ENCODE measurements at places on chromosomes 6 and 20.

- no peak for DNase-seq
Observed at GRCh38 chr6:5095236-5095635, 10.1 kb downstream of the PPP1R3G start.

GRCh38 chr6:163513570-163514166 lies 99.2 kb downstream of the QKI start:
- DNase-seq, result no peak

DNA sequence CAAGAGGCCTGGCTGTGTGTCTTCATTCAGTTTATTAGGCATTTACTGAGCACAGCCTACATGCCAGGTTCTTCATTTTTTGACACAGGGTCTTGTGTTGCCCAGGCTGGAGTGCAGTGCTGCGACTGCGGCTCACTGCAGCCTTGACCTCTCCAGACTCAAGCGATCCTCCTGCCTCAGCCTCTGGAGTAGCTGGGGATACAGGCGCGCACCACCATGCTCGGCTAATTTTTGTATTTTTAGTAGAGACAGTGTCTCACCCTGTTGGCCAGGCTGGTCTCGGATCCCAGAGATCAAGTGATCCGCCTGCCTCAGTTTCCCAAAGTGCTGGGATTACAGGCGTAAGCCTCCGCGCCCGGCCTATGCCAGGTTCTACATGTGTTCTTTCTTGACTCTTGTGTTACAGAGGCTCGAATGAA lies 601 bp upstream of the ATRN start:
- no peak for DNase-seq

GRCh38 chr20:45523821-45524220 lies 8.4 kb upstream of the SPINT3 start:
- no peak for DNase-seq

DNA sequence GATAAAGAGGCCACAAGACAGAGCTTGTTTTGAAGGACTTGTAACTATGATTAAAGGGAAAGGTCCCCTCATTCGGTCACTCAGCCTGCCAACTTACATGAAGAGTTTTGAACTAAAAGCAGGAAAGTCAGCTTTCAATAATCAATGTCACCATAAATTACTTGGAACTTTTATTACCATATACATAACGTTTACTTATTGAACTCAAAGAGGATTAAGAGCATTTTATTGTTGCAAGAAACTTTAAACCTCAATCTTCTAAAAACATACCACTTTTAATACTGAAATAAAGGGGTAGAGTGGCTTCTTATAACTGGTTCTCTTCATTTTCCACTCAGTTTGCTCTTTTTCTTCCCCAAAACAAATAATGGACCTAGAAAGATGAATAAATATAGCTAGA lies 65.1 kb downstream of the CNKSR3 start:
- no peak for DNase-seq

GRCh38 chr6:138724015-138724414 lies 49.6 kb upstream of the CCDC28A start:
- no peak for DNase-seq

DNA sequence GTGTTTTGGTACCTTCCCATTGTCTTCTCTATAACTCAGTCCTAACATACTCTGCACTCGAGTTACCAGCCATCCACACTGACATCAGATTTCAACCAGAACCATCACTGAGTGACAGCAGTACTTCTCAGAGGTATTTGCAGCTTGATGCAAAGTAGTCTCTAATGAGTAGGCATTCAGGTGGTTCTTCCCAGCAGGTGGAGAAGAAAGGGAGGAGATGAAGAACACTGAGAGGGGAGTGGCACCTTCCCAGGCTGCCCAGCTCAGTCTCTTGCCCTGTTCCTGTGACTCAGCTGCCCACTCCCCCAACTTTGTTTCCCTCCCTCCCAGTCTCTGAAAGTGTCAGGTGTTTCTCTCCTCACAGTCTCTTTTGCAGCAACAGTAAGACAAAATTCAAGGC lies 38.7 kb upstream of the SMIM28 start:
- DNase-seq, result no peak

DNA sequence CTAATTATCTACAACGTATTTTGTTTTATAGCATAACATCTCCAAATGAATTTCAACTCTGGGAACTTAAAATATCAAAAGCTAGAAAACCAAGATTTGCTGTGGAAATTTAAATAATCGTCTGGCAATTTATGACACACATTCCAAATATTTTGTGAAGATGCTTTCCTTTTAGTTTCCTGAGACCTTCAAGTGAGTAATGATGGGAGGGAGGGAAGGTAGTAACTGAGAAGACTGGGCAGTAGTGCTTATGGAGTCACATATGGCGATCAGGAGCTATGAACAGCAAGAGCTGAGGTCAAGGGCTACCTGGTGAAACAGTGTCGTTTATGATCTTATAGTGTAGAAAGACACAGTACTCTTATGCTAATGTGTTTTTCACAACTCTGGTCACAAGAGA lies 178.2 kb upstream of the THEMIS start:
- DNase-seq, result no peak

DNA sequence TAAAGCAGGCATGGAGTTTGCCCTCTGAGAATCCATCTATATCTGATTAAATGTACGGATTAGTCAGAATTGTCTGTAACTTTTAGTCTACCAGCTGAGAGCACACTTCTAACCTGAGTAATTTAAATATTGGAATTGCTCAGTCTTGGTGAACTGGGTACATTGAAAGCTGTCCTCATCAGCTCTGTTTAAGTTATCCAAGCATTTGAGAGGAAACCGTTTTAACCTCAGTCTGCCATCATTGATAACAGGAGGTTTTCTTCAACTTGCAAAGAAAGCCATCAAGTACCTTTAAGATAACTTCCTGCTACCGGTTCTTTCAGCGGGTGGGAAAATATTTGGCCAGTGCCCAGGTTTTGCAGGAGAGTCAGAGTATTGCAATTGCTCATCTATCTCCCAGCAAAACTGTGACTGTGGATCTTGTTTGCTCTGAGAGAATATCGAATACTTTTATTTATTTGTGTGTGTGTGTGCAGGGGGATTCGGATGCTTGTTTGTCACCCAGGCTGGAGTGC lies 31.1 kb upstream of the F13A1 start:
- no peak for DNase-seq

DNA sequence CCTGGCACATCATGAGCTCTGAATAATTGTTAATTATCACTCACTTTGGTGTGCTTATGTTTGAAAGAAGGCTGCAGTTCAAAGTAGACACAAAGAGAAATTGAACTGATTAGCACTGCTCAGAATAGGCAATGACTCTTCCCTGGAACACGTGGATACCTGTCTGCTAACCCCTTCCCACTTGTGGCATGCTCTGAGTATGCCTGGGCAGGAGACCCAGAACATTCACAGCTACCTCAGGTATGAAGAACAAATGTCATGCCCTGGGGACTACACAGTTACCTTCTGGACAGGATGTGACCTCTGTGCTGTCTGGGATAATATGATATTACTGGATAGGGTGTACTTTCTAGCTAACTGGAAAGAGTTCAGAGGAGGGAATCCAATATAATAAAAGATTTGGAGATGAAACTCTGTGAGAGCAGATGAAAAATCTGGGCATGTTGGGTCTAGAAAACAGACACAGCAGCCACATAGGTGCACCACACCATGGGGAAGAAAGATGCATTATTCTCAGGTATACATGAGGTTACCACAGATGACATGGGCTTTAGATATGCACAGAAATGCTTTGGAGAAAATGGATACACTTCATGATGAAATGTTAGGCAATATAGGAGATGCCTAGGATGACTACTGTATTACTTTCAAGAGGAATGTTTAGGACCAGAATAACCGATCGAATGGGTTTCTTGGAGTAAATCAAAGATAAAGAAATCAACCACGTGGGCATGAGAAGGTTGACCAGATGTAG lies 324.2 kb upstream of the PREP start:
- DNase-seq, result no peak

- DNase-seq, result no peak
Observed at GRCh38 chr6:140494321-140495108, 1120.1 kb upstream of the CITED2 start.

- peak; percentile 59 for DNase-seq
Observed at GRCh38 chr20:35207950-35208611, 18.4 kb upstream of the MMP24 start.

DNA sequence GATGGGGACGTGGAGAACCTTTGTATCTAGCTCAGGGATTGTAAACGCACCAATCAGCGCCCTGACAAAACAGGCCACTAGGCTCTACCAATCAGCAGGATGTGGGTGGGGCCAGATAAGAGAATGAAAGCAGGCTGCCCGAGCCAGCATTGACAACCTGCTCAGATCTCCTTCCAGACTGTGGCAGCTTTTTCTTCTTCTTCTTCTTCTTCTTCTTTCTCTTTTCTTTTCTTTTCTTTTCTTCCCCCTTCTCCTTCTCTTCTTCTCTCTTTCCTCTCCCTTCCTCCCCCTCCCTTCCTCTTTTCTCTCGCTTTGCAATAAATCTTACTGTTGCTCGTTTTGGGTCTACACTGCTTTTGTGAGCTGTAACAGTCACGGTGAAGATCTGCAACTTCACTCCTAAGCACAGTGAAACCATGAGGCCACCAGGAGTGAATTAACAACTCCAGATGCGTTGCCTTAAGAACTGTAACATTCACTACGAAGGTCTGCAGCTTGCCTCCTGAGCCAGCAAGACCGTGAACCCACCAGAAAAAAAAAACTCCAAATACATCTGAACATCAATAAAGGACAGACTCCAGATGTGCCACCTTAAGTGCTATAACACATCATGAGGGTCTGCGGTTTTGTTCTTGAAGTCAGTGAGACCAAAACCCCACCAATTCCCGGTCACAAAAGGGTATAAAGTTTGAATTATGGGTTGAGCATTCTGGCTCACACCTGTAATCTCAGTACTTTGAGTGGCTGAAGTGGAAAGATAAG lies 19.6 kb upstream of the SERPINB1 start:
- DNase-seq, result no peak

- no peak for DNase-seq
Observed at GRCh38 chr6:108361312-108361932, 66.6 kb downstream of the AFG1L start.

DNA sequence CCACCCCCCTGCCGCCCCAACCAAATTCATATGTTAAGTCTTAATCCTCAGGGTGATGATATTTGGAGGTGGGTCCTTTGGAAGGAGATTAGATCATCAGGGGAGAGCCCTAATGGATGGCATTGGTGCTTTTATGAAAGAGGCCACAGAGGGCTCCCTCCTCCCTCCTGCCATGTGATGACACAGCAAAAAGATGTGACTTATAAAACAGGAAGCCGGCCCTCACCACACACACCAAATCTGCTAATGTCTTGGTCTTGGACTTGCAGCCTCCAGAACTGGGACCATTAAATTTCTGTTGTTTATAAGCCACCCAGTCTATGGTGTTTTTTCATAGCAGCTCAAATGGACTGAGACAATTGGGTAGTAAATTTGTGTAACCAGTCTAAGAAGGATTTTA lies 176.3 kb downstream of the ADGRG6 start:
- DNase-seq, result no peak

DNA sequence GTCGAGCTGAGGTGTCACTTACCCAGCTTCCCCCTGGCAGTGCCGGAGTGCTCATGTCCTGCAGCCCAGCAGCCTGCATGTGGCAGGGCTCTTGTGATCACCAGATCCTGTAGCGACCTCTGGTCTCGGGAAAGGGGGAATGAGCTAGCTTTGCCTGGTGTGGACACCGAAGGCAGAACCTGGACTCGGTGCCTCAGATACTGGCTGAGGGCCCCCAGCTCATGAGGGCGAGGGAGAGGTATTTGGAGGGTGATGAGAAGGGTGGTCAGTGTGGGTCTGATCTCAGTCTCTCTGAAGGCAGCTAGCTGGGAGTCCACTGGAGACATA lies 26.3 kb downstream of the SUN5 start:
- DNase-seq, result no peak

GRCh38 chr6:147793871-147794643 lies 285.6 kb downstream of the SAMD5 start:
- DNase-seq, result no peak

GRCh38 chr6:127100510-127101140 lies 17.8 kb upstream of the RSPO3 start:
- no peak for DNase-seq

- no peak for DNase-seq
Observed at GRCh38 chr6:3258201-3258600, 546 bp upstream of the PSMG4 start.

DNA sequence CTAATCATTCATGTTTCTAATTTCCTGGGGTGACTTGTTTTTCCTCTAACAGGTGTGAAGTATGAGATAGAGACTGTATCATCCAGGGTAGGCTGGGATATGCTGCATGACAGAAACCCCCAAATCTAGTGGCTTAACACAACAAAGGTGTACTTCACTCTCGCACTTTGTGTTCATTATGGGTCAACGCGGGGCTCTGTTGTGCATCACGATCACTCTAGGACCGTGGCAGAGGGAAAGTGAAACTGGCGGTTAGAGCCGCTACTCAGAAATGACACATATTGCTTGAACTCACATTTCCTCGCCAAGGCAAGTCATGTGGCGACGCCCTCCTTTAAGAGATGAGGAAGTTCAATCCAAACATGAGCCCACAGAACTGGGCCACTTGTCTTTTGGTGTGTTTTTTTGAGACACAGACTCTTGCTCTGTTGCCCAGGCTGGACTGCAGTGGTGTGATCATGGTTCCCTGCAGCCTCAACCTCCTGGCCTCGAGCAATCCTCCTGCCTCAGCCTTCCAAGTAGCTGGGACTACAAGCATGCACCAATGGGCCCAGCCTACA lies 41.3 kb downstream of the PCNA start:
- DNase-seq, result no peak

DNA sequence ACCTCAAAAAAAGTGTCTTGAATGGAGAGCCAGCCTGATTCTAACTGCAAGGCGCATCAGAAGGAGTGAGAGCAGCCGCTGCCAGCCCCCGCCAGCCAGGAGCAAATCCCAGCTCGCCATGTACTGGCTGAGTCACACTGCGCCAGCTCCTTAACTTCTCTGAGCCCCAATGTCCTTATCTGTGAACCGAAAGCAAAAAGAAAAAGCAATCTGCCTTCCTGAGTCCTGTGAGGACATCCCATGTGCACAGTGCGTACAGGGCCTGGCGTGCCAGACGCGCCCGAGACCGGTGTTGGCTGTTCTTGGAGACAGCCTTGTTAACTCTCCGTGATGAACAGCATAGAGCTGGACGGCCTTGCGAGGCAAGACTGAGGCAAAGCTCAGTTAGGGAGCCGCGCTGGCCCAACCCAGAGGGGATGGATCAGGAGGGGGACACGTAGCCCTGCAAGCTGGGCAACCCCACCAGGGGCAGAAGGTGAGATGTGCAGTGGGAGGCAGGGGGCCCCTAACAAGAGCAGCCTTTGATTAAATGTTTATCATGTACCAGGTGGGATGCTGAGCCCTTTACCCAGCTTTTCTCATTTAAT lies 122.7 kb downstream of the AGPAT4 start:
- DNase-seq, result no peak

DNA sequence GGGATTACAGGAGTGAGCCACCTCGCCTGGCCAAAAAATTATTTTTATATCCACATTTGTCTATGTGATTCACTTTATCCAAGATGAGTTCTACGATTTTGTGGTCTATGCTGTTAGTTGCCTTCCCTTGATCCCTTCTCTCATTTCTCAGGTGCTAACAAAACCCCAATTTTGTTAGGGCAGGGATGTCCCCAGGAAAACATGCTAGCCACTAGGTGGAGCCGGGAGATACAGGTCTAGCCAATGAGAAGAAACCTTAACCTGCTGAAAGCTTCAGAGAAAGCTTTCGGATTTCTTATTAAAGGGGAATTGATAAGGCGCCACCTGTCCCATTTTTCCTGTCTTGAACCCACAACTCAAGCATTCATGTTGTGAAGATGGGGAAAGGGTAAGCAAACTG lies 167.4 kb upstream of the OLIG3 start:
- no peak for DNase-seq

GRCh38 chr6:55705451-55706440 lies 126.8 kb upstream of the HMGCLL1 start:
- no peak for DNase-seq

GRCh38 chr20:32474009-32474716 lies 111.0 kb downstream of the NOL4L start:
- DNase-seq, result no peak

All from NCI-H1105 treated with DMSO at 0.1 percent for 48 hours (cell line).